ENCODE measurements at places on chromosomes 3 and 15.
A peak's percentile ranks its signal among the peaks of the same experiment; 100 is the strongest.

GRCh38 chr3:191435981-191436380 is 25.0 kb upstream of the PYDC2 start:
- no peak for DNase-seq

GRCh38 chr15:70192041-70192440 is 94.3 kb upstream of the TLE3 start:
- DNase-seq = no peak

- DNase-seq = peak; percentile 91
Measured at GRCh38 chr15:64855205-64855975, 13.7 kb downstream of the PLEKHO2 start.

- DNase-seq = peak; percentile 54
Measured at GRCh38 chr3:71129611-71130431, 453.7 kb downstream of the FOXP1 start.

- DNase-seq = peak; percentile 52
Measured at GRCh38 chr3:59052803-59053411, 3.1 kb upstream of the CFAP20DC start.

GRCh38 chr3:5330152-5330810 is 142.8 kb downstream of the EDEM1 start:
- DNase-seq = peak; percentile 26

- no peak for DNase-seq
Measured at GRCh38 chr3:24287755-24288450, 206.7 kb downstream of the THRB start.

DNA sequence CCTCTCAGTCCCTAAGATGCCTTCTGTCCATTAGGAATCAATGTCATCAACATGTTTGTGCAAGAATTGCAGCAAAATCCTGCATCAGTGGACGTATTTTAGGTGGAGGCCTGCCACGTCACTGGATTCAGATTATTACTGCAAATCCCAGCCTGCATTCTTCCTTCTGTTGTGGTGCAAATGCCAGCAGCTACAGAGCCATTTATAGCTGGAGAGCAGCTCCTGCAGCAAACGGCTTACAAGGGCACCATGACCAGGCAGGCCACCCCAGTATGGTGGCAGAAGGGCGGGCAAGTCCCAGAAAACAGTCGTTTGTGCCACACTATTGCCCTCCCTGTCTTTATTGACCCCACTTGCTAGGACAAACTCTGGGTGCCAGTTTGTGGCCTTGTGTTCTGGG is 74.7 kb downstream of the SNRK start:
- no peak for DNase-seq

GRCh38 chr3:120689395-120689794 is 7.4 kb upstream of the HGD start:
- no peak for DNase-seq
